ENCODE measurements at places on chromosomes 1 and 21.

- no peak for DNase-seq
These were observed 35.4 kb upstream of the BCL10 start for GRCh38 chr1:85311818-85312217.

DNA sequence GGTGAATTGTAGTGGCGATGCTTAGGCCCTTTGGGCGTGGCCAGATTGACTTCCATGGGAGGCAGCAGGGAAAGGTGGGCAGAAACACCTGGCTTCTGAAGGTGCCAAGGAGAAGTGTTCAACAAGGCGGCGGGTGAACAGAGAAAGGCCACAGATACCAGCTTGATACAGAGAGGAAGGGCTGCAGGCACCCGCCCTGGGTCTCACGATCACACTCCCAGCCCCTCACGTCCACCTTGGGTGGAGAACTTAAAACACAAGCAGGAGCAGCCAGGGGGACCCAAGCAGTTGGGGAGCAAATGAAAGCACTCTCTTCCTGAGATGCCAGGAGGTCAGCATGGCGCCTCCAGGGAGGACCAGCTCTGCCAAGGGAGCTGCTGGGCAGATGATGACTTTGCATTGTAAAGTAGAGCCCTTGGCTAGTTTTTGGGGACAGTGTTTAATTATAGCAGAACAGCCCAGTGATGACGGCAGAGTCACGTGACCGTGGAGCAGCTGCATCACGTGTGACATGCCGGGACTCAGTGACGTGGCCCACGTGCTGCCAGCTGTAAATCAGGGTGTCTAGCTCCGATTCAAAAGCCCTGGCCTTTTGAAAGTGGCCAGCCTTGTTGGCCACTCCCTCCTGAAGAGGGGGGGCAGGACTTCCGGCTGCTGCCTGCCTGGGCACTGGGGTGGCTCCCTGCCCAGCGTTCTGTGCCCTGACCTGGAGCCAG is 19.0 kb downstream of the SLC37A1 start:
- peak; percentile 77 for DNase-seq

GRCh38 chr1:203504400-203505250 is 10.7 kb downstream of the OPTC start:
- peak; percentile 76 for DNase-seq

DNA sequence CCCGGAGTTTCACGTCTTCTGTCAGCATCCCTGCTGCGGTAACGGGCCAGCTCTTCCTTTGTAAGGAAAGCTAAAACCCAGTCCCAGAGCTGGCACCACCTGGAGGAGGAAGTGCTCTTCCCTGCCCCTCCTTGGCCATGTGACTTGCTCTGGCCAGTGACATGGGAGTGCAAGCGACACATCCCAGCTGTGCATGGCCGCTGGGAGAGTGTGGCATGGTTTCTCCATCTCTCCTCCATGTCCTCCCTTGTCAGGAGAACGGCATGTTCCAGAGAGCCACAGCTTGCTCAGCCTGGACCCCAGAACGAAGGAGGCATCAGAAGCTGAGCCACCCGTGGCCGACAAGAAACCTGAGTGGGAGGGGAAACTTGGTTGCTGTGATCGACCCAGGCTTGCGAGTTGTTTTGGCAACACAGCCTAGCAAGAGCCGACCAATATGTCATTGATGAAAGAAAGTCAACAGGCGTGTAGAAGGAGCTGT is 2.7 kb upstream of the PRXL2B start:
- DNase-seq, result peak; percentile 32

DNA sequence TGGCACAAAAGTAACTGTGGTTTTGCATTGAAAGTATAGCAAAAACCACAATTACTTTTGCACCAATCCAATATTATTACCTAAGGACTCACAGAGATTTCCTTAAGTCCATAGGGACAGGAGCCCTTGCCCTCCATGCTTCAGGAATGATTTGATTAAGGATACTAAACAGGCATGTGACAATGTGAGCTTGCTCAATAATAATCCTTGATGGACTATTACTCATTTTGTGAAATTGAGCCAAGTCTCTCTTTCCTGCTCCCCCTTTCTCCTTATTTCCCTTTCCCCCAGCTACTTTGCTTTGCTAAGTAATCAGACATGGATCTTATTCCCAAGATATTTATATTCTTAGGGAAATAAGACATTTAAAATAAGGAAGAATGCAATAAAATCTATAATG is 21.6 kb upstream of the RGL1 start:
- DNase-seq, result no peak

DNA sequence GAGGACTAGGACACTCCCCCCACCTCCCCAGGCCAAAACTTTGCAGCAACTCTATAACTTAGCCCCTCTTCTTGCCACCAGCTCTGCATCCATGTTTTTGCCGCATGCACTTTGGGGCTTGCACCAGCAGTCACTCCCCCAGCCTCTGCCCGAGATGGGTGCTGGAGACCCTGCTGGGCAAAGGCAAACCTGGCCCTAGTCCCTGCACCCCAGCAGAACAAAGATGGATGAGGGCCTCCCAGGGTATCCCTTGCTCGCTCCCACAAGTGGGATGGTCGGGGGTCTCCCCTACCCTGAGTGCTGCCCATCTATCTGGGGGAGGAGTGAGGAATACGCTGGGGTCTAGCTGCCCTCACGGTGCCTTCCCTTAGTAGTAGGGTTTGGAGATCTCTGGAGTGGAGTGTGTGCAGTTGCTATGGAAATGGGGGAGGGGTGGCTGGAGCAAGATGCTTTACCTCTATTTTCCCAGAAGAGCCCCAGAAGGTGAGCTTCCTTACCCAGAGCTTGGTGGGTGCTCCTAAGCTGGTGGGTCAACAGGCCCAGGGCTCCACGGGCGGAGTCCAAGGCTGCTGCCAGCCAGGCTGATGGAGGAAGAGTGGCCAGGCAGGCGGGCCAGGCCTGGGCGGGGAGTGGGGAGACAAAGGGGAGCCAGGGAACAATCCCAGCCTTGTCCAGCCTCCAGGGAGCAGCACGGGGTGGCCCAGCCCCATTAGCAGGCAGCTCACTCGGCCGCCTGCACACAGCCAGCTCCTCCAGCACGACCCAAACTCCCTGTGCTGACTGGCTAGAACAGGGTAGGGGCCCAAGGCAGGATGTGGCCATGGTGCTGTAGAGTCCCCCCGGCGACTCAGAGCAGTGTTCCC is at the start of gene PAQR6:
PAQR6 (minus strand) TSS at position 597 of the 863 bp plus-strand sequence. CDS start 1,325 bp downstream, outside the sequence.
- no peak for DNase-seq

- DNase-seq, result no peak
These were observed 126.8 kb upstream of the COL6A1 start for GRCh38 chr21:45854690-45855247.
